Kasumi-1 (cell line): ENCODE measurements at places on chromosomes 11 and 22.

DNA sequence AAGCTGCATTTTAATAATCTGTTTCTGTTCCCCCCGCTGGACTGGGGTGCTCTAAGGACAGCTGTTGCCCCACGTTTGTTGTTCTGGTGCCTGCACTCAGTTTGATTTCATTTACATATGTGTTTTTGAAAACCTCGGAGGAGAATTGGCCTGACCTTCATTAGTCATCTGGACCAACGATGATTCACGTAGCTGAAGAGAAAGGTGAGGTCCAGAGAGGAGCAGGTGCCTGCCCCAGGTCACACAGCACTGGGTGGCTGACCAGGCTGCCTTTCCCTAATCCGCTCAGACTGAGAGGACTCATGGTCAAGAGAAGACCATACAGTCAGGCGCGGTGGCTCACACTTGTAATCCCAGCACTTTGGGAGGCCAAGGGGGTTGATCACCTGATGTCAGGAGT is 3.8 kb downstream of the CSDC2 start:
- no peak for DNase-seq

GRCh38 chr11:86805873-86806310 is 5.5 kb downstream of the PRSS23 start:
- no peak for DNase-seq

DNA sequence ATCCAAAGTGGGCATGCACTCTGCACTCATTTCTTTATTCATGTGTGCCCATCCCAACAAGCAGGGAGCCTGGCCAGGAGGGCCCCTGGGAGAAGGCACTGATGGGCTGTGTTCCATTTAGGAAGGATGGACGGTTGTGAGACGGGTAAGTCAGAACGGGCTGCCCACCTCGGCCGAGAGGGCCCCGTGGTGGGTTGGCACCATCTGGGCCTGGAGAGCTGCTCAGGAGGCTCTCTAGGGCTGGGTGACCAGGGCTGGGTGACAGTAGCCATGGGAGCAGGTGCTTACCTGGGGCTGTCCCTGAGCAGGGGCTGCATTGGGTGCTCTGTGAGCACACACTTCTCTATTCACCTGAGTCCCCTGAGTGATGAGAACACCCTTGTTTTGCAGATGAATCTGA is 129.3 kb upstream of the B3GAT1 start:
- DNase-seq: no peak

GRCh38 chr11:126284829-126285228 is 1.9 kb downstream of the TIRAP start:
- DNase-seq: peak; percentile 26

DNA sequence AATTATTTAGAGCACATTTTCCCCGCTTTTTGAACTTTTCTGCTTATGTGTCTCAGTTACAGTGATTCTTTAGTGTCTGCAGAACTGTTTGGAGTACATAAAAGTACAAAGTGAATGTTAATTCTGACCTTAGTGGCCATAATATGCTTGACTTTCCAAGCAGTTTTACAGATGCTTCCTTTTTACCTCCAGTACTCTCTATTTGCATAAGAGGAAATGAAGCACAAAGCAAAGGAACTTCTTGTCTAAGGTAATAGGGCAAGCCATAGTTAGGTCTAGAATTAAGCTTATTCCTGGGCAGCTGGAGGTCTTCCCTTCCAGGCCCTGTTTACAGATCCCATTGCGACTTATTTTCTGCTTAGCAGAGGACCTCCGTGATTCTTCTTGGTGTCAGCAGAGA is 3.6 kb downstream of the GTPBP1 start:
- peak; percentile 14 for DNase-seq

- DNase-seq: no peak
These were observed 562.3 kb downstream of the NTM start for GRCh38 chr11:131932584-131933325.
